ENCODE measurements at places on chromosomes 4 and X. TPM values are rescaled to one million over a fixed set of nuclear protein-coding genes. Genes with fewer than 3 reads are reported as not detected.

DNA sequence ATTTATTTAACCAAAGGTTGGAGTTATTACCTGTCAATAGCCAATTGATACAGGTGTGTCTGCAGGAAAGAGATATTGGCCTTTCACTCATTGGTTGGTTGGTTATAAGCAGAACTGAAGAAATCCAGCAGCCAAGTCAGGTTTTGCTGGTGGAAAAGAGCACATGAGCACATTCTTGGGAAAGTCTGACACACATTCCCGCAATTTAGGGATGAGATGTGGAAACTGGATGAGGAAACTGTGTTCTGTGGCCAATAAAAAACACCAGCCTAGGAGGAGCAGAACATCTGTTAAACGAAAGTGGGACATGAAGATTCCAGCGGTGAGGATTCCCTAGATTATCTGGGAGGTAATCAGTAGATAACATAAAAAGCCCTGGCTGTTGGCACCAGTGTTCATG lies 567.4 kb upstream of the CPEB2 start:
- no peaks in the 10 kb centered on the region for H3K36me3 ChIP-seq
- no peak overlapping the region for H3K27ac ChIP-seq
- H3K4me3 ChIP-seq, result no peak overlapping the region
- no peaks in the 10 kb centered on the region for H3K4me1 ChIP-seq

The AFP gene
- 442 TPM for polyA plus RNA-seq

The VCX gene
- not detected for polyA plus RNA-seq

- no peak for DNase-seq
- H3K27me3 ChIP-seq, result no peaks in the 10 kb centered on the region
- H3K4me1 ChIP-seq, result peaks cover 5% of the 10 kb centered on the region
- H3K4me3 ChIP-seq, result no peak overlapping the region
- no peak overlapping the region for H3K27ac ChIP-seq
These were observed 80.9 kb downstream of the POLA1 start for GRCh38 chrX:24774650-24775049.

DNA sequence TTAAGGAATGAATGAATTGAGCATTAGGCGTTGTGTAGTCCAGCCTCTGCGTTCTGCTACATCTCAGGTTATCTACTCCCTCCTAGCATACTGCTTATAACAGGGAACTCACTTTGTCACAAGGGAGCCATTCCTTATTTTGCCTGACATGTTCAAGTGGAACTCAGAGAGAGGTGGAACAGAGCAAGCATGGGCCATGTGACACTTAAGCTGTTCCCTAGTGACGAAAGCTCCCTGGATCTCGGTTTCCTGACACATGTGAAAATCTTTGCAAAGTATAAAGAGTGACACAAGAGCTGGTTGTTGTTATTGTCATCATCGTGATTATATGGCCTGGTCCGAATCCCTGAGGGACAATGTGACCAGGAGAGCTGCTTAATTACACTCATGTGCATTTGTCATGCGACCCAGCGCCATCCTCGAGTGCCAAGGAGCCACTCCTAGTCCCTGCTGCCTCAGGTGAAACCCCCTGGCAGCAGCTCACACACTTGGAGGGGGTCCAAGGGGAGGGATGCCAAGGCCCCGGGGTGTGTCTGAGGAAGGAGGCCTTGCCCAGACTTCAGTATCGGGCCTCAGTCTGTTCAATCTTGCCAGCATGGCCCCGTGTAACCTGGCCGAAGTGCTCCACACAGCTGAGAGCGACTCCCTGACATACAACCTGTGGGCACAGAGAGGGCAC lies 98.5 kb upstream of the MAP3K15 start:
- no peaks in the 10 kb centered on the region for H3K27me3 ChIP-seq
- DNase-seq, result no peak
- H3K36me3 ChIP-seq, result no peaks in the 10 kb centered on the region
- no peaks in the 10 kb centered on the region for H3K4me1 ChIP-seq
- no peak overlapping the region for H3K4me3 ChIP-seq
- H3K27ac ChIP-seq, result no peak overlapping the region

DNA sequence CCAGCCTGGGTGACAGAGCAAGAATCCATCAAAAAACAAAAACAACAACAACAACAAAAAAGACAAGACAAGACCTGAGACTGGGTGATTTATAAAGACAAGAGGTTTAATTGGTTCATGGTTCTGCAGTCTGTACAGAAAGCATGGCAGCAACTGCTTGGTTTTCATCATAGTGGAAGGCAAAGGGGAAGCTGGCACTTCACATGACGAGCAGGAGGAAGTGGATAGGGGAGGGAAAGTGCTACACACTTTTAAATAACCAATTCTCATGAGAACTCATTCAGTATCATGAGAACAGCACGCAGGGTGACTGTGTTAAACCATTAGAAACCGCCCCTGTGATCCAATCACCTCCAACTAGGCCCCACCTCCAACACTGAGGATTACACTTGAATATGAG lies 28.4 kb upstream of the SLC10A7 start:
- no peaks in the 10 kb centered on the region for H3K36me3 ChIP-seq
- H3K4me3 ChIP-seq, result no peak overlapping the region
- DNase-seq, result no peak
- H3K4me1 ChIP-seq, result no peaks in the 10 kb centered on the region

GRCh38 chr4:7206385-7206784 lies 14.0 kb downstream of the SORCS2 start:
- H3K4me1 ChIP-seq, result peaks cover 2% of the 10 kb centered on the region
- H3K27ac ChIP-seq, result no peak overlapping the region
- no peak overlapping the region for H3K4me3 ChIP-seq
- H3K27me3 ChIP-seq, result peaks cover under 1% of the 10 kb centered on the region
- no peaks in the 10 kb centered on the region for H3K36me3 ChIP-seq
- DNase-seq, result no peak

Data from large intestine (tissue), 12 donors.